ENCODE measurements at places on chromosomes 5 and 9.

DNA sequence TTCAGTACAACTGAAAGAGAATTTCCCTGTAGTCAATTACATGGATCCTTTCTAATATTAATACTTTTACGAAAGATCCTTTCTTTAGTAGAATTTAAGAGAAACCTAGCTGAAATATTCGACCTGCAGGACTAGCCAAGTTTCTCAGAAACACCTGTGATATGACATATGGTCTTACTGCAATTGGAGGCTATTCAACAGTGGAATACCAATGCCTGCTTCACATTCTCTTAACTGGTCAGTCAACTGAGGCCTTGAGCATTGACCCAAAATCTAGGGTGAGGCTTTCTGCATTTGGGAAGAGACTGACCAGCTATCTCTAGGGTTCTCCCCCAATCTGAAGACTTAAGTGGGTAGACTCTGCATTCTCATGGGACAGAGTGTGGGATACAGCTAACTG, 12.3 kb downstream of the UBE2QL1 start:
- peak; percentile 85 for DNase-seq

DNA sequence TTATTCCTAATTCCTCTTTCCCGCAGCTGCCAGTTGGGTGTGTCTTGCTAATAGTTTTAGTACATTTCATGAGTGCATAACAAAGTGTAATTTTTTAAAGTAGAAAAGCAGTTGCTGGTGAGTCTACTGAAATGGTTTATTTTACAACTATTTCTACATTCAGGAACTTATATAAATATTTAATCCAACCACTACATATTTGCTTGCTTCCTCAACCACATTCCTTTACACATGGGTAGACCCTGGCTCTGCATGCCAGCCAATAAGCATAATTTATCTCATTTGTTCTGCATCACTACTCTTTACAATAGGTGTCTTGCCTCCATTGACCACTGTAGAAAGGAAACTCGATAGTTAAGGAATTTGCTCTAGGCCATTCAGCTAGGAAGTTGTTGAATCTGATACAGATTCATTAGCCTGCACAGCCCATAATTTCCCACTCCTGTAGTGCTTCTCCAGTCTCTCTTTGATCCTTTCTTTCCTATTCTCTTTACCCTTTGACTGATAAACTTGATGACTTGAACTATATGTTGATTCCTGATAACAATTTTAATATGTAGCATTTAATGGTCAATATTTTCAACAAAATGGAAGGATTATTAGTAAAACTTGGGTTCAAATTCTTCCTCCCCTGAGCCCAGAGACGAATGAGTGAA, 342.5 kb upstream of the ACTBL2 start:
- DNase-seq = no peak

GRCh38 chr9:136614372-136614922, 48.3 kb upstream of the EGFL7 start:
- no peak for DNase-seq

DNA sequence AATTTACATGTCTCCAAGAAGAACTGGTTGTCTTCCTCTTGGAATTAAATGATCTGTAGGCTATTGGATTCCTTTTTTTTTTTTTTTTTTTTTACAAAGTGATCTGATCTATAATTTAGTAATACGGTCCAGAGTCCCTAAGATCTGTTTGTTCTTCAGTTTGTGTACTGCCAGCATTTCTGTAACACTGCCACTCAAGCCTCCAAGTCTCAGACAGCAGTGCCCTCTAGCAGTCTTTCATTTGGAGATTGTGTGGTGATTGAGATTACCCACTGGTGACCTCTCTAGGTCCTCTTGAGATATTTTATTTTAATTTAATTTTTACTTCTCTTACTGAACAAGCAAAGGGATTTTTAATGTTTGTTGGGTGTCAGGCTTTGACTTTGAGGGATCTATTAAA, 40.8 kb downstream of the NDFIP1 start:
- no peak for DNase-seq

GRCh38 chr9:112248722-112249121, 73.6 kb upstream of the SUSD1 start:
- DNase-seq = no peak

GRCh38 chr9:129640871-129641749, 841 bp downstream of the ASB6 start:
- no peak for DNase-seq

DNA sequence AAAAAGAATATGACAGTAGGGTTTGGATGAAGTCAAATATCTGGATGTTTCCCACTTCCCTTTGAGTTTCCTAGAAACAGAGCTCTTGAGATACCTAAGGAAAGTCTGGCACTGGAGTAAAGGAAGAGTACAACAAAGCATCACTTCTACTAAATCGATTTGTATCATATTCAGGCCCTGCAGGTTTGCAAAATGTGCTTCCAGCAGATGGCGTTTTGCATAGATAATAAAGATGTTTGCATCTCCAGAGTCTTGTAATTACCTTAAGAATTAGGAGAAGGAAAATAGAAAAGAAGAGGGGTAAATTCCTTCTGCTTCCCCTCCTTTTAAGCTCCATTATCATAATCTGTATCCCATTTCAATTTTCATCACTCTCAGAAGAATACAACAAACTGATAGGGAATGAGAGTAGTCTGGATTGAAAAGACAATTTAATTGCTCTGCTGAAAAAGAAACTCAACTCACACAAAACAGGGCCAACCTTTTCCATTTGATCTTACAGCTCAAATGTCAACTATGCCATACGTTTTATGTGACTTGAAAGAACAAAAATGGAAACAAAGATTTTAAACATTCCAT, 380.4 kb downstream of the PTPRD start:
- DNase-seq = no peak

DNA sequence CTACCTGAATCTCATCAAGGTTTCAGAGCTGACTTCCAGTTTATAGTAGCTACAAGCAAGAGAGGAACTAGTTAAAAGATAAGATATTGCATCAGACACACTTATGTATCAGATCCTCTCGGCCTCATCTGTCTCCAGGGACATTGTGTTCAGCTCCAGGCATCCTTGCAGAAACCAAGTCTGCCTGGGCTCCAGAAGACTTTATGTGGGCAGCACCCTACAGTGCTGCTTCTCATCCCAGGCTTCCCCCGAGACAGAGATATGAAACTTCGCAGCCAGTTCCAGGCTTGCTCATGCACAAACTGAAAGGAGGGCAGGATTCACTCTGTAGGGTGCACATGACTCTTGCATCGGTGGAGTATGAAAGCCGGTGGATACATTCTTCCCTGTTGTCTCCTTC, 33.9 kb upstream of the FOXB2 start:
- DNase-seq = no peak
